ENCODE measurements at places on chromosomes 16 and 17. TPM values are rescaled to one million over a fixed set of nuclear protein-coding genes. Genes with fewer than 3 reads are reported as not detected.

LRRC59 gene
- 94.4 TPM for total RNA-seq

KRTAP4-5 gene
- not detected for total RNA-seq

ERBB2 gene
- 4.4 TPM for total RNA-seq

DBNDD1 gene
- total RNA-seq, result 0.09 TPM

RDM1 gene
- total RNA-seq, result 7.2 TPM

KCNH6 gene
- not detected for total RNA-seq

CDT1 gene
- total RNA-seq, result 95.3 TPM

SCGB1C2 gene
- not detected for total RNA-seq

CD7 gene
- total RNA-seq, result 184 TPM

ALOX15B gene
- total RNA-seq, result not detected
